ENCODE measurements at places on chromosomes 16 and 17. TPM values are rescaled to one million over a fixed set of nuclear protein-coding genes. Genes with fewer than 3 reads are reported as not detected.

The RCVRN gene
- total RNA-seq, result not detected

DNA sequence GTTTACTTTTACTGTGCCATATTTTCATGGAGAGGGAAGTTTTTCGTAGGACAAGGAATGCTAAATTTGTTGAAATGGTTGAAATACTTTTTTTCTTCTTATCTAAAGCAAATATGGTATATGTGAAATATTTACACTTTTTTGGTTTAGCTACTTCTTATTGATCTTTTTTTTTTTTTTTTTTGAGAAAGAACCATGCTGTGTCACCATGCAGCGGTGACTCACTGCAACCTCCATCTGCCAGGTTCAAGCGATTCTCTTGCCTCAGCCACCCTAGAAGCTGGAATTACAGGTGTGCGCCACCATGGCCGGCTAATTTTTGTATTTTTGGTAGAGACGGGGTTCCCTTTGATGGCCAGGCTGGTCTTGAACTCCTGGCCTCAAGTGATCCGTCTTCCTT lies 100.5 kb downstream of the FTO start:
- DNase-seq, result no peak

GRCh38 chr17:73234736-73235135 lies 26.9 kb downstream of the CPSF4L start:
- DNase-seq, result no peak

- DNase-seq, result no peak
These were observed 299.3 kb upstream of the SALL1 start for GRCh38 chr16:51450376-51450775.

- no peak for DNase-seq
These were observed 158.0 kb upstream of the HS3ST3A1 start for GRCh38 chr17:13759518-13760335.

The CD300LB gene
- total RNA-seq, result not detected

The WWOX gene
- 19.1 TPM for total RNA-seq

DNA sequence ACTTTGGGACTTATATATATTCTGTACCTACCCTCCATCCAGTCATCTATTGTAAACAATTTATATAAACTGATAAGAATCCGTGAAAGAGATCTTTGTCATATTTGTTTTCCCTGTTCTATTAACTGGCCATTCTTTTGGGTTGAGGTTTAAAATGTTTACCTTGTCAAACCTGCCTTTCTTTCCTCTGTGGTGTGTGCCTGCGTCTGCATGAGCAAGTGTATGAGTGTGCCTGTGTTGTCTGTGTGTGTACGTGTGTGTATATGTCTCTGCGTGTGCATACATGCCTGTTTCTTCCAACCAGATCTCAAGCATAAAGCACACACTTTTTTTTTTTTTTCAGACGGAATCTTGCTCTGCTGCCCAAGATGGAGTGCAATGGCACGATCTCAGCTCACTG lies 201.5 kb downstream of the C16orf95 start:
- DNase-seq, result no peak

- no peak for DNase-seq
These were observed 33.4 kb downstream of the ZZEF1 start for GRCh38 chr17:4109449-4109848.

DNA sequence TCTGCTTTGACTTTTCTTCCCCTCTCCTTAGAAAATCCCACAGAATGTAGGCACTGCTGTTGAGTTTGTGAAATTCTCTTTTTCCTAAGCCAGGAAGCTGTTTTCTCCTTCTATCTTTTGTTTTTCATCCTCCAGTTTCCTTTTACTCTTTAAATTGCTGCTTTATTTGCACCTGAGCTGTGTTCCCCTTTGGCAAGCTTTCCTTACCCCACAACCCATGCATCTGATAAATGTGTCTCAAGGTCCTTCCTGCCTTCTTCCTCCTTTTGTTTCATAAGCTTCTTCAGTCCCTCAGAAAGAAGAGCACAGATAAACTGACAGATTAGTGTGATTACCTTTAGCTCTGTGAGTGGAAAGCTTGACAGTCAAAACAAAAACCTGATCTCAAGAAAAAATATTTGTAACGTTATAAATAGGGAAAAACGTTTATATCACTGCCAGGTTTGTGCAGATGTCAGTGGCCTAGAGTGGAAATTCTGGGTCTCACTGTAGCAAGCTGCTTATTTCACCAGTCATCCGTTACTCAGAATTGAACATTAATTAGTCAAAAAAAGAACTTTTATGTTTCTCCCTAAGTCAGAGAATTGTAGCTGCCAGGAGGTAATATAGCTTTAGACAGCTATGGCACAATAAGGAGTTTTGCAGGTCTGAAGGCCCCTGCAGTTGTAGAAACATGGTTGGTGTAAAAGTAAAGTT lies 23.6 kb downstream of the GSDMB start:
- DNase-seq, result no peak

GRCh38 chr17:12851901-12852435 lies 62.7 kb downstream of the ARHGAP44 start:
- no peak for DNase-seq

DNA sequence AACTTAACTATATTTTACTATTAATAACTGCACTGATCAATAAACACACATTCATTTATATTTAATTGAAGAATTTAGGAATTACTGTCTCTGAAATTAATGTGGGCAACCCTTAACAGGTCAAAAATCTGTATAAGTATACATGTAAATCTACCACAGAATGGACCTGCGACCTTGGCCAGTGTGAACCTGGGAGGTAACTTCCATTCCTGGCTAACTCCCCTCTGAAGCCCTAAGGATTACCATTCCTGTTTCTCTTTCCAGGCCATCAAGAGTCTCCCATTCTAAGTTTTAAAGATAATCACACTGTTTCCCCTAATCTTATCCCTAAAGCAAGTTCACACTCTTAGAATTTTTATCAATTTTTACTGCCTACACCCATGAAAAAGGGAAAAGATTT lies 58.1 kb downstream of the SMURF2 start:
- DNase-seq, result no peak

The TRIM65 gene
- total RNA-seq, result 43.2 TPM

The ANKS3 gene
- 15.5 TPM for total RNA-seq

- no peak for DNase-seq
These were observed 73.8 kb downstream of the C17orf58 start for GRCh38 chr17:67922503-67922902.

GRCh38 chr16:54123766-54124165 lies 162.8 kb downstream of the IRX3 start:
- no peak for DNase-seq

- no peak for DNase-seq
These were observed 1.4 kb upstream of the CRYM start for GRCh38 chr16:21279501-21279900.

- DNase-seq, result no peak
These were observed 215.9 kb downstream of the CPPED1 start for GRCh38 chr16:12587646-12588277.

The SBK1 gene
- 0.23 TPM for total RNA-seq

DNA sequence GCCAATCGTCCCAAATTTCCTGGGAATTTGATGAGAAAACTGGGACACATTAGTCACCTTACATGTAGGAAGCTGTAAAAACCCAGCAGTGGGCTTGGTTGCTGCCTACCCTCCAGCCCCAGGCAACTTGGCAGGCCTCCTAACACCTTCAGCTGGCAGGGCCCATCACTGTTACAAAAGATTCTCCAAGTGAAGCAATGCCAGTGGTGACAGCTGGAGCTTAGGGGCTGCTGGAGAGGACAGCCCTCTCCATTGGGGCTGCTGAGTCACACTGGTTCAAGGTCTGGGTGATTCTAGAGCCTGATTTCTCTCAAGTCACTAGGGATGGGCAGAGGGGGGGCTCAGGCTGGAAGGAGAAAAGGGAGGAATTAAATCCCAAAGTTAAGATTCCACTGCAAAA lies 180.6 kb downstream of the COPRS start:
- no peak for DNase-seq
